ENCODE measurements at places on chromosomes 1 and 21. TPM values are rescaled to one million over a fixed set of nuclear protein-coding genes. Genes with fewer than 3 reads are reported as not detected.

- DNase-seq: no peak
Measured at GRCh38 chr1:193703655-193704054, 517.2 kb upstream of the B3GALT2 start.

- DNase-seq: no peak
Measured at GRCh38 chr1:188895611-188896010, 1582.1 kb downstream of the BRINP3 start.

DNA sequence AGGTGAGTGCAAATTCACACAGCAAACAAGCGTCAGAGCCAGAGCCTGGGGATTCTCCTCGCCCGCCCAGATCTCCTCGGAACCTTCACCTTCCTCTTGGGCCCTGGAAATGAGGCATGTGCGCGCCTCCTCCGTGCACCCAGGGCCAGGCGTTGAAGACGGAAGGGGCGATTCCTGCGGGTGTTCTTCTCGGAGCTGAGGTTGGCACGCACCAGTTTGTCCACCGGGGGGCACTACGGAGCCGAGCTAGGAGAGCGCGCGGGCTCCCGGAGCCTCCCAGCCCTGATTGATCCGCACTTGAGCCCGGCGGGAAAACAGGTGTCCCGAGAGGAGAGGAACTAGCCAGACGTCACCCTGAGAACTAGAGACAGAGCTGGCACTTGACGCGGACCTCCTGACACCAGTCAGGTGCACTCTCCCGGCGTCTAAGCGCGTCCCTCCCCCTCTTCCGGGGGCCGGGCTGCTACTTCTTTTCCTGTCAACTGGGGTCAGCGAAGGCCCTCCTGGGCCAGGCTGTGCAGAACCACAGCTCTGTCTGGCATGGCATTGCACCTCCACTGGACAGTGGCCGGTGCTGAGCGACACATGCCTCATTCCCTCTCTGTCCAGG is 18.3 kb upstream of the SERINC2 start:
- peak; percentile 81 for DNase-seq

Gene HES3
- total RNA-seq: not detected

Measured in naive thymus-derived CD4-positive, alpha-beta T cell (primary cell).